Caco-2 (cell line): ENCODE measurements at places on chromosomes 1 and 21. TPM values are rescaled to one million over a fixed set of nuclear protein-coding genes. Genes with fewer than 3 reads are reported as not detected.

The SPATA45 gene
- total RNA-seq = not detected in 2 replicates

GRCh38 chr1:203462143-203462542, 13.5 kb upstream of the PRELP start:
- H3K4me1 ChIP-seq = no peaks in the 10 kb centered on the region
- no peak overlapping the region for H3K4me3 ChIP-seq
- no peaks in the 10 kb centered on the region for H3K27me3 ChIP-seq
- H3K36me3 ChIP-seq = no peaks in the 10 kb centered on the region

DNA sequence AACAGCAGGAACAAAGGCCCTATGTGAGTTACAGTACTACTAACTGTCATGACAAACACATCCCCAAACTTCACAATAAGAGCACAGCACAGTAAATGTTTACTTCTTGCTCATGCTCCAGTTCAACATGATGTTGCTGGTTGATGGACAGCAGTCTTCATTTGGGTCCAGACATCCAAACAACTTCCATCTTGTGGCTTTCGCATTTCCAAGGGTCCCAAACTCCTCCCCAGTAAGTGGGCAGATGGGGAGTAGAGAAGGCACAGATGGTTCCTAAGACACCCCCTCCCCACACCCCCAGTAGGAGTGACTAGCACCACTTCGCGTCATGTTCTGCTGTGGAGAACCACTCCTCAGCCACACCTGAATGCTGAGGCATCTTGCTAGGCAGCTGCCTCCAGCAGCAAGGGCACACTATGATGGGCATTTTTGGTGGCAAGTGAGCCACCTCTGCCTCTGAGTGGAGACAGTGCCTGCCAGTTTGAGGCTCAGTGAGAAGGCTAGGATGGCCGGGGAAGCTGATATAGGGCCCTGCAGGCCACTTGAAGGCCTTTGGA, 32.7 kb upstream of the CD2 start:
- no peaks in the 10 kb centered on the region for H3K27me3 ChIP-seq
- H3K27ac ChIP-seq = no peak overlapping the region
- no peak for DNase-seq
- H3K4me3 ChIP-seq = no peak overlapping the region

The EVA1B gene
- total RNA-seq = 4.1 and 5.5 TPM in 2 replicates
